ENCODE measurements at places on chromosomes 4 and X.

DNA sequence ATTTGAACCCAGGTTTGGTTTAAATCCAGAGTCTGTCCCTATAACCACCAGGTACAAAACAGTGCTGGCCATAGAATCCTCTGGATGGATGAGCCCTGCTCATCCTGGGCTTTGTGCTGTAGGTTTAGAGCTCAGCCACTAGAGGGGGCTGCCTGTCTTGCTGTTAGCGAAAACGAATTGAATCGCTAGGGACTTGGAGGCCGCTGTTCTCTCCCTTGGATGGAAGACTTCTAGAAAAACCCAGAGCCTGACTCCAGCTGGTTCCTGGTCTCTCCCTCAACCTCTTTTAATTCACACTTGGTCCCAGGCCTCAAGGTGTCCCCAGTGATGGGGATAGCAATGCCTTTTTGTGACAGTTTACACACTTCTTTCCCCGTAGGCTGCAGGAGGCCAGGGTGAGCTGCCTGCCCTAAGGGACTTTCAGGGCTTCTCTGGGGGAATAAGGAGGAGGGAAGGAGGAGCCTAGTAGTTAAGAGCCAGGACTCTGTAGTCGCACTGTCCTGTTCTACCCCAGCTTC is 8.7 kb downstream of the RIPPLY1 start:
- DNase-seq = peak; percentile 77

DNA sequence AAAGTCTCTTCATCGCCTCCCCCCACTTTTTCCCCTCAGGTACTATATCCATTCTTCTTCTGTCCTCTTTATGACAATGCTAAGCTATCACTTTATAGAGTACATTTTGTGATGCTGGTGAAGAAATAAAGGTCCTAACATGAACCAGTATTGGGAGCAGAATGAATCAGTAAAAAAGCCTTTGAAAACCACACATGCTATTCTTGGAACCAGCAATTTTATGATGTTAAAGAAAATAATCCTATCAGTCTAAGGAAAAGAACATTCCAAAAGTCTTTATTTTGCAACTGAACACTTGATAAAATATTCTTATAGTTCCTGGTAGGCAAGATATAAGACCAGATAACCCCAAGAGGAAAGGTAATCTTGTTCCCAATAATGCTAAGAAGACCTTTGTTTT is 107.8 kb upstream of the MCF2 start:
- no peak for DNase-seq

DNA sequence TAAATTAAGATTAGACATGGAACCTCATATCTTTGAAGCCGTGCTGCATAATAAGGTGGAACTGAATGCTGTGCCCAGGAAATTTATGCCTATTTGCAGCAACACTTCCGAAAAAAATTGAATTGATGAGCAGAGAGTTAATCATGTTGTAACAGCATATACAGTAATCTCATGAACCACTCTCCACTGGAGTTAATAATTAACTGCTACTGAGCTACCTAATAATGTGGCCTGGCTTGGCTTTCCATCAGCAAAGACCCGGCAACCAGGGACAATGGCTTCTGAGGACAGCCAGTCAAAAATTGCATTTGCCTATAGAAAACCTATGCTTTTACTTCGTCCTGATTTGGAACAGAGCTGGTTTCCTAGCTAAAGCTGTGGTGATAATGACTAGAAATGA is 63.8 kb upstream of the GATB start:
- no peak for DNase-seq

- DNase-seq = no peak
Observed at GRCh38 chrX:51851507-51852085, 41.8 kb upstream of the MAGED1 start.

- no peak for DNase-seq
Observed at GRCh38 chrX:120223374-120223773, 27.2 kb upstream of the ZBTB33 start.

- DNase-seq = no peak
Observed at GRCh38 chr4:181662383-181662782, 580.8 kb upstream of the TENM3 start.

DNA sequence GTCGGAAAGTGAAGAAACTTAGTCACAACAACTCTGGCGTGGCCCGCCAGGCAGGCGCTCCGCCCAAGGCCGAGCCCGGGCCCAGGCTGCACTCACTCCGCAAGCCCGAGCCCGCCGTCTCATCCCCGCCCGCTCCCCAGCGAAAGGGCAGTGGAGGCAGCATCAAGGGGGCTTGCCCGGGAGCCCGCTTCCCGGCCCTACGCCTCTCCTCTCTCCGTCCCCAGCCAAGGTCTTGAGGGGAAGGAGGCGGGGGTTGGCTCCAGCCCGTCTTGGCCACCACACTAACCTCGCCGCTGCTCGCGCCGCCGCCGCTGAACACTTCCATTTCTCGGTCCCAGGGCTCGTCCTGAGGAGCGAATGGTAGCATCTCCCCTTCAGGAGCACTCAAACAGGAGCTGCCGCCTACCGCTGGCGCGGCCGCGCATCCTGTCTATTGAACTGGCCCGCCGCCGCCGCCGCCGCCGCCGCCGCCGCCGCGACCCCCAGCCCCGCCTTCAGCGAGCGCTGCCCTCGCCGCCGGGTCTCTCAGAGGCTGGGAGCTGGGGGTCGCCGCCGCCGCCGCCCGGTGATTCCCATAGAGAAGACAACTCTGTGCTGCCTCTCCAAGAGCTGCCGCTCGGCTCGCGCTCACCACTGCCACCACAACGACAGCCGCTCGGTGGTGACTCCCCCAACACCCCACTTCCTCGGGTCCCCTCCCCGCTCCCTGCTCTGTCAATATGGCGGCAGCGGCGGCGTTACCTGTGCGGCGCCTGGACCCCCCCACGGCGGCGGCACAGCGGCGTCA is at the start of gene RPS6KA6:
Gene RPS6KA6, minus strand, starts transcription at position 667 of the 787 bp plus-strand sequence. Its CDS starts 300 bp downstream, at position 367.
- DNase-seq = no peak

- no peak for DNase-seq
Observed at GRCh38 chr4:108607079-108607815, 13.1 kb upstream of the RPL34 start.

Measured in vagina (tissue), 2 donors.